NCI-H187 treated with DMSO at 0.1 percent for 48 hours (cell line): ENCODE measurements at places on chromosomes 3 and 15.

- DNase-seq = no peak
Measured at GRCh38 chr3:9316881-9317361, 45.9 kb upstream of the THUMPD3 start.

DNA sequence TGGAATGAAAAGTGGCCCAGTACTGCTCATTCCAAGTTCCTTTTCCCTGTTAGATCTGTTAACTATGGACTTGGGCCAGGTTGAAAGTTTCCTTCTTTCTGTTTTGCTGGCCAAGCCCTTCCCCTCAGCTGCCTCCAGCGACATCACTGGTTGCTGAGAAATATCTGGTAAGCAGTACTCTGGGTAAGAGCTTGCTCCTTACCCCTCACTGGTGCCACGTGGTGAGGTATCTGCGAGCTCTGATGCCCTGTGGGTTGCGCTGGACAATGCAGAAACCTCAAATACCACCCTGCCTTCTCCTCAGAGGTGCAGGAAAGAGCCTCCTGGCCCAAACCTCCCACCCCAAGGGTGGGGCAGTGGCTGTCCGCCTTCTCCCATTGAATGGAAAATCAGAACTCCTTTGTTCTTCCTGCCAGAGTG lies 42.9 kb upstream of the APH1B start:
- DNase-seq = no peak

GRCh38 chr3:183239046-183239445 lies 14.0 kb upstream of the B3GNT5 start:
- DNase-seq = no peak

DNA sequence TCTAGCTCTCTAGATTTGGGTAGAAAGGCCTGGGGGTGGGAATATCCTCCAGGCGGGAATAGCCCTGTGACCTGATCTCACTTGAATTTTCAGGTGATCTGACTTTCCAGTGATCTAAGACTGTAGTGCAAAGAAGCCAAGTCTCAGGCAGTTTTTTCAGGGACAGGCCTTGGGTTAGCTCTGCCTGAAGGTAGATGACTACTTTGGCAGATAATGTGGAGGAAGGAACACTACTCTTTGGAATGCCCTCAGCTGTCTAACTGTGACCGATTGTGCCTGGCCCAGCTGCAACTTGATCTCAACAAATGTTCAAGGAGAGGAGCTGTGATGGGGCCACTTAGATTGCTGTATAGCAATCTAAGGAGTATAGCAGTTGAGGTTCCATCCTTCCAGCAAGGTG lies 193.7 kb downstream of the TCF12 start:
- no peak for DNase-seq

- DNase-seq = no peak
Measured at GRCh38 chr15:95591270-95591669, 739.2 kb upstream of the NR2F2 start.

DNA sequence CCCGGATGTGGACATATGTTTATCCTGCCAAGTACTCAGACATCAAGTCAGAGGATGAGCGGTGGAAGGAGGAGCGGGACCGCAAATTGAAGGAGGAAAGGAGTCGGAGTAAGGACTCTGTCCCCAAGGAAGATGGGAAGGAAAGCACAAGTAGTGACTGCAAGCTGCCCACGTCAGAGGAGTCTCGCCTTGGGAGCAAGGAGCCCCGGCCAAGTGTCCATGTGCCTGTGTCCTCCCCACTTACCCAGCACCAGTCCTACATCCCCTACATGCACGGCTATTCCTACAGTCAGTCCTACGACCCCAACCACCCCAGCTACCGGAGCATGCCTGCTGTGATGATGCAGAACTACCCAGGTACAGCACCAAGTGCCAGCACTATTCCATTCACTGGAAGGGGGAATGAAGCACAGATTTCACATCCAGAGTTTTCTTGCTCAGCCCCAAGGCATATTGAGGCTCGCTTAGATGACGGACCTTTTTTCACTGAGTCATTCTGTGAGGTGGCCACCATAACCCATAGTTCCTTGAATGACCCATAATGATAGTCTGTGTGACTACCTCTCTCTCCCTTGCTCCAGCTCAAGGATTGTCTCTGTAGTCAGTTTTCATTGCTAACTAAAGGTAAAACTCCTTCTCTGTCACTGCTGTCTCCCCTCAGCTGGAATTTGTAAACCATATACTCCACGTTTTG lies 97.1 kb downstream of the RBPMS2 start:
- no peak for DNase-seq

GRCh38 chr3:183033746-183034145 lies 53.4 kb upstream of the DCUN1D1 start:
- DNase-seq = no peak

- DNase-seq = no peak
Measured at GRCh38 chr3:187698499-187699399, 3.6 kb downstream of the RTP2 start.

- DNase-seq = no peak
Measured at GRCh38 chr3:194306771-194307640, 44.1 kb downstream of the CPN2 start.

- DNase-seq = no peak
Measured at GRCh38 chr15:31526916-31527690, 200.5 kb downstream of the KLF13 start.

DNA sequence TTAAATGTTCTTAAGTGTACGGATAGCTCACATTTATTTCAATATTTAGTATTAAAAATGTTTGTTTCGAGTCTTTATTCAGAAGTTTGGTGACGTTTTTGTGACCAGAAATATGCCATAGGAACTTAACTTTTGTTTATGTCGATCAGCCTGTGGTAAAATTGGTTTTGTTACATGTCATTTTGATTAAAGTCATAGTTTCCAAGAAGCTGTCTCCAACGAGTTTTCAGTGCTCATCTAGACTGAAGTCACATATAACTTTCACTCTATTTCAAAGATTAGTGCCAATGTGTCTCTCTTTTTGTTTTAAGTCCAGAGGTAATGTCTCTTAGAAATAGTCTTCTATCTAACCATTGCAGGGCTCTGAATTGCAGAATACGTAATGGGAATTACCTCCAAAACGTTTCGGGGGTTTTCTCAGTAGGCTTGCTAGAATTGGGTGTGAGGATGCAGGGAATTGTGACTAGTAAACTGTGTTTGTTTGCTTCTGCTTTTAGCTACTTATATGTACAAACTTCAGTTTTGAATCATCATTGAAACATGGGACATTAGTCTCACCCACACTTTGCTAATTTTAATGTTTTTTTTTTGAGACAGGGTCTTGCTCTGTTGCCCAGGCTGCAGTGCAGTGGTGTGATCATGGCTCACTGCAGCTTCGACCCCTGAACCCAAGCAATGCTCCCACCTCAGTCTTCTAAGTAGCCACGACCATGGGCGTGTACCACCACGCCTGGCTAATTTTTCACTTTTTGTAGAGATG lies 3.0 kb downstream of the BUB1B start:
- no peak for DNase-seq

DNA sequence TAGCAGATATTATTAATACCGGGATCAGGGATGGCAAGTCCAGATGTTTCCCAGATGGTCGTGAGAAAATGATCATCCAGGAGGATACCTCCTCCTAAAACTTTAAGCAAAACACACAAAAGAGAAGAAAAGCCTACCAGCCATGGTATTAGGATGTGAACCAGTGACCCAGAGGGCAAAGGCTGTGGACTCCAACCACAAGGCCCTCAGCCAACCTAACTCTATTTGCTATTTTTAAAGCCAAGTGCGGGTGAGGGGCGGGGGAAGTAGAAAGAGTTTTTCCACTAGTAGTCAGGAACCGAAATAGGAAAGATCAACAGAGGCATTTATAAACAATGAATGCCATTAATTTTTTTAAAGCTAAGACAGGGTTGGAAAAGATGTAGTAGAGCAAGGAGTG lies 77.4 kb downstream of the STAC start:
- DNase-seq = no peak

DNA sequence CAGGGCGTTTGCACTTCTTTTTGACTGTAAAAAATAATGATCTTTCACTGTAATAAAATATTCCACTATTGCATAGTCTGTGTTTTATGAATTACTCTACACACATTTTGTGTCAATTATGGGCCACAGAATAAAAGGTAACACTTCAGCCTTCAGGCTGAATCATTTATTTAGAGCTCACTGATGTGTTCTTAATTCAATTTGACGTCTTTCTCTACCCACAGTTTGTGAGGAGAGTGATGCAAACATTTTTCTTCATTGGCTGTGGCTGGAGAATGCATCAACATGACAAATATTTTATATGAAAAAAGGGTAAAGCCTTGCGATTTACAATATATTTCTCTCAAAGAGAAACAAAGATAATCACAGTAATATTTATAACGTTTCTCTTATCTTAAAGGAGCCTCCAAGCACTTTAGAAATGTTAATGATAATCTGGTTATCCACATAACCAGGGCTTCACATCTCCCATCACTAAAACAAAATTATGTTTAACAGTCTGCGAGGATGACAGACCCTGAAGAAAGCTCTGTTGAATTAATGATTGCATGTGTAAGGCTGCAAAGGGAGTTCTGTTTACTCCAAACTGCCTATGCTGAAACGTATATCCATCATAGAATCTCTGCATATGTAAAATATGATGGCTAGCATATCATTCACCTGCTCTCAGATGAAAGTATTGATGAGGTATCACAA lies 951.3 kb downstream of the ZPLD1 start:
- no peak for DNase-seq

GRCh38 chr15:31367730-31368344 lies 41.2 kb downstream of the KLF13 start:
- DNase-seq = no peak

- DNase-seq = no peak
Measured at GRCh38 chr3:46868287-46868686, 5.0 kb upstream of the MYL3 start.

- no peak for DNase-seq
Measured at GRCh38 chr15:88835119-88835518, 31.9 kb downstream of the ACAN start.

- DNase-seq = no peak
Measured at GRCh38 chr3:159028706-159029105, 226.9 kb downstream of the MFSD1 start.

GRCh38 chr3:46138581-46138980 lies 69.5 kb downstream of the CCR1 start:
- no peak for DNase-seq

- DNase-seq = no peak
Measured at GRCh38 chr15:71747128-71748083, 62.9 kb upstream of the NR2E3 start.

DNA sequence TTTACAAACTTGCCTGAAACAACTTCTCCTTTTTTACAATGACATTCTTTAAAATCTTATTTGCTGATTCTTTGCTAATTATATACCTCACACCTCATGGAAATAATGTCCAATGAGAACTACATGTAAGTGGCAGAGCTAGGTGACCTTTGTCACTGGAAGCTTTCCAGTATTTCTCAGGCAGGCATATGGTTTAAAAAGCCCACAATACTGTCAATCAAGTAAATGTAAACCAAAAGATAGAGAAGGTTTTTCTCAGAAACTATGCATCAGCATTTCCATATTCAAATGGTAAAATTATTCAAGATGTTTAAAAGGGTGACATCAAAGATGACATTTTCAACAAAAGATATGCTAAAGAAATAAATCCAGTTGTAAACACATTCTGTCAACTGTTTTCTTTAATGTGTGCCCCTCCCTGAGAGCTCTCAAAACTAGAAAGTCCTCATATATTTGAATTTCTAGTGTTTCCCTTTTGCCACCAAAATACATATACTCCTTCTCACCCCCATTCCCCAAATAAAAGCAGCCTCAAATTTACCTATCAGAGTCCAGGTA lies 10.1 kb upstream of the STRIT1 start:
- DNase-seq = no peak

- no peak for DNase-seq
Measured at GRCh38 chr3:47512416-47513124, 942 bp downstream of the ELP6 start.

DNA sequence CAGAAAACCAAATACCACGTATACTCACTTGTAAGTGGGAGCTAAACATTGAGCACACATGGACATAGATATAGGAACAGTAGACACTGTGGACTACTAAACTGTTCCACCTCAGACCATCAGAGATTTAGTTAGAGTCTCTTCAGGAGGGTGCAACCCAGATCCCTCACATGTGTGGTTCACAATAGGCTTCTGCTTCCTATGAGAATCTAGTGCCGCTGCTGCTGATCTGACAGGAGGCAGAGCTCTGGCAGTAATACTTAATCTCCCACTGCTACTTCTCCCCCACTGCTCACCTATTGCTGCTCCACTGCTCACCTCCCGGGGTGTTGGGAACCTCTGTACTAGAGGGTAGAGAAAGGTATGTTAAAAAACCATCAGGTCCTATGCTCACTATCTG lies 533.3 kb downstream of the NSUN3 start:
- no peak for DNase-seq

DNA sequence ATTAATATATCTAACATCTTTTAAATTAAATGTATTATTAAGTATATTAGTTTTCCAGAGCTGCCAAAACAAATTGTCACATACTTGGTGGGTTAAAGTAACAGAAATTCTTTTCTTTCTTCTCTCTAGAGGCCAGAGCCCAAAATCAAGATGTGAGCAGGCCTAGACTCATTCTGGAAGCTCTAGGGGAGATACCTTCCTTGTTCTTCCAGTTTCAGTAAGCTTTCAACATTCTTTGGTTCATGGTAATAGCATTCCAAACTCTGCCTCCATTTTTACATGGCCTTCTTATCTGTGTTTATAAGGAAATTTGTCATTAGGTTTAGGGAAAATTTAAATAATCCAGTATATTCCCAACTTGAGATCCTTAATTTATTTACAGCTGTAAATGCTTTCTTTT lies 1054.6 kb upstream of the GBE1 start:
- no peak for DNase-seq

DNA sequence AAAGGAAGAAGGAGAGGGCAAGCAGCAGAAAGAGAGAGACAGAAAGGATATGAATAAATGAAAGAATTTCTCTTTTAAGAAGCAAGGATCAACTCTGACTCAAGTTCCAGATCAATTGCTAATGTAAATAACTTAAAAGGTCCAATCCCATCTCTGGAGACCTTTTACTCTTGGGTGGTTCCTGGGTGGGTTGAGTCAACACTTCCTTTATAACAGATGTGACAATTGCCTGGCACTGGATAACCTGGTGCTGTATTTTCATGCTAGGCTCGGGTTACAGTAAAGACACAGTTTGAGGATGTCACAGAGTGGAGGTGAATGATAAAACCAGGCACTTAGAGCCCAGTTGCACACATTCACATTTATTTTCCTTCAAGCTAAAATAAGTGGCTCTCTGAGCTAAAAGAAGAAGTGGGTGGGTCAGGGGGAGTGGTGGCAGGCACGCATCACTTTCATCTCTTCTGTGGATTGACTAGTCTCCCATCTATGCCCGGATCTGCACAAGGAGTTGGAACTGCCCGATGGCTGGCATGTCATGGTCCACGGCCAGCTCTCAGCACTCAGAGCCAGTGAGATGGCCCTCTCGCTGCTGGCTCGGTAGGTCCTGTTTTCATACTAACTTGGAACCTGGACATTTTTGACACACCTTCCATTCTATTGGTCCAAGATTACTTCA lies 465.8 kb downstream of the FOXP1 start:
- DNase-seq = peak; percentile 53

DNA sequence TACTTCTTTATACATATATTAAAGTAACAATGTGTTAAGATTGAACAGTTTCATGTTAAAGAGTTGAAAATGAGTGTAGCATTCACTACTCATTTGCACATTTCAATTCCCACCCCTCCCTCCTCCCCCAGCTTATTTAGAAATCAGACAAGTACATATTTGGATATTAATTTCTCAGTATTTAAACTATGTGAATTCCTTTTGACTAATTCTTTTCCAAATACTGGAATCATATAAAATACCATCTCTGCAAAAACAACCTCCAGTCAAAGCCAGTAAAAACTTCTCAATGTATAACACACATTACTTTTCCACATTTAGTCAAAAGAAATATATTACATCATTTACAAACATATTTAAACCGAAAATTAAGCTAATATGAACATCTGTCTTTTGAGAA lies 25.5 kb upstream of the SHC4 start:
- no peak for DNase-seq
